ENCODE measurements at places on chromosomes 4 and X.

DNA sequence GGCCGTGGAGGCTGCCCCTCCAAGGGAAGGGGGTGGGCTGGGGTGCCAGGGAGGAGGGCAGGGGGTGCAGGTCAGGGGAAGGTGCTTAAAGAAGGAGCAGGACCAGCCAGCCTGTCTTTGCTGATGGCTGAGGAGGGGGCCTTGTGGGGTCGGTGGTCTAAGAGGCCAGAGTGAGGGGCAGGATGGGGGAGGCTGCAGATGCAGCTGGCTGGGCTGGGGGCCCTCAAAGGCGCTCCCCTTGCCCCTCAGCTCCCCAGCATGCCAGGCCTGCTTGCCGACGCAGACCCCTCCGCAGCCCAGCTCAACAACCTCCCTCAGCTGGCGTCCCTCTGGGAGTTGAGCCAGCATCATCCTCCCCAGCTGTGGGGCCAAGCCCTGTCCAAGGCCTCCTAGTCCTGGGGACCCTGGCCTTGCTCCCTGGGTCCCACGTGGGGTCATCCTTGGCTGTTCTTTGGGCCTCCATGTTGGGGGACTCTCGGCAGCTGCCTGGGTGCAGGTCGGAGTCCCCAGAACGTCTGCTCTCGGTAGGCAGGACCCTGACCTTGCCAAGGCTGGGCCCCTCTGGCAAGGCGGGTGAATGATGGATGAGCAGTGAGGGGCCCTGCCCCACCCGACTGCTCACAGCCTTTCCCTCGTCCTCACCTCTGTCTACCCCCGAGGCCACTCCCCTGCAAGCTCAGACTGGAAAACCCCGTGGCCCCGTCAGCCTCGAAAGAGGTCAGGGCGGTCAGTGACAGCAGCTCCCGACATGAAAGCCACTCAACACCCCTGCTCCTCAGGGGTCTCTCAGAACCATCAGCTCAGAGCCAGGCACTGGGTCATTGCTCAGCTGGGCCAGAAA lies 119.4 kb downstream of the FAM53A start:
- no peak for DNase-seq

- DNase-seq: no peak
These were observed 236.0 kb downstream of the AFAP1 start for GRCh38 chr4:7703688-7704087.

GRCh38 chr4:150579551-150580234 lies 2.3 kb upstream of the MAB21L2 start:
- no peak for DNase-seq

- no peak for DNase-seq
These were observed 200.4 kb downstream of the CAMK2D start for GRCh38 chr4:113561092-113561491.

DNA sequence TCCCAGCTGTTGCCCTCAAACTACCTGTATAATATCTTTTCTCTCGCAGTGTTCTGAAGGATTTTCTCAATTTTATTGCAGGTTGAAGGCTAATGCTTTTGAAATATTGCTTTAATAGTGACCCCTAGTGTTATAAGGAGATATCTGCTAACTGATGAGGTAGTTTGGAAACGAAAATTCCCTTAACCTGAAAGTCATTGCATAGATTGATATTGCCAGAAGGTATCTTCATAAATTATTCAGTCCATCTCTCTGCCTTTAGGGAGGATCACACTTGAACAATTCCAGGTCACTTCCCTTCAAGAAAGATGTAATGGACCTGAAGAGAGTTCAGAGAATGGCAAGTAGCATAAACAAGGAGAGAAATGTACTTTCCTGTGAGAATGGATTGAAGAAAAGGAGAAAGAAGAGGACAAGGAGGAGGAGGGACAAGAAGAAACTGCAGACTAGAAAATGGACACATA lies 44.1 kb downstream of the TIGD4 start:
- DNase-seq: peak; percentile 52

GRCh38 chrX:68837119-68837518 lies 8.3 kb downstream of the EFNB1 start:
- no peak for DNase-seq

DNA sequence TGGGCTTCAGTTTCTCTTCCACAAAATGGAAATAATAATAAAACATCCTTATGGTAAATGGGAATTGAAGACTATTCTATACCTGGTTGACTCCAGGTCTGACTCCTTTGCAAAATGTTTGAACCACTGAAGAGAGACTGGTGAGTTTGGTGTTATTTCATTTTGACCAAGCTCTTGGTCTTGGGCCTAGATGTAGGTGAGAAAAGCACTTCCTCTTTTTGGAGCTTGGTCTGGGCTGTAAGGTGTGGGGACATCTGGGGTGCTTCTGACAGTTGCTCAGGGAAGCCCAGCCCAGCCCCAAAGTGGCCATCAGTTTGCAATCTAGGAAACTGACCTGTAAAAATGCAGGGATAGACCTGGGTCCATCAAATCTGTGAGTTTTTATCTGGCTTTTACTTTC lies 26.8 kb upstream of the SOD3 start:
- DNase-seq: no peak

- DNase-seq: no peak
These were observed 207.0 kb downstream of the IDS start for GRCh38 chrX:149298111-149298510.

- DNase-seq: no peak
These were observed 16.4 kb upstream of the NKRF start for GRCh38 chrX:119622356-119623232.

DNA sequence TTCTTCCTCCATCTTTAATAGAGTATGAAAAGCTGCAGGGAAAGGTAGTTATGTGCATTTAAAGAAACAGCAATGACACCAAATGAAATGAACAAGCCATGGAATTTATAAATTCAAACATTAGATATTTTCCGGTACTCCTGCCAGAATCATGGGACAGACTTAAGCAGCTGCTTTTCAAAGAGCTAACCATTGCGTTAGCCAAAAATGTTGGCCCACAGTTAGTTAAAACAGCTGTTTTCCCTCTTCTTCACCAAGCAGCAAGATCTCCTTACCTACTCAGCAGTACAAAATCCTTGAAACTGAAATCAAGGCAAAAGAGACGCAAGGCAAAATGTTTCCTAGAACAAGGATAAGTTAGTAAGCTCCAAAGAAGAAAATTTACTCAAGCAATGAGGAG lies 64.0 kb downstream of the MANBA start:
- no peak for DNase-seq

DNA sequence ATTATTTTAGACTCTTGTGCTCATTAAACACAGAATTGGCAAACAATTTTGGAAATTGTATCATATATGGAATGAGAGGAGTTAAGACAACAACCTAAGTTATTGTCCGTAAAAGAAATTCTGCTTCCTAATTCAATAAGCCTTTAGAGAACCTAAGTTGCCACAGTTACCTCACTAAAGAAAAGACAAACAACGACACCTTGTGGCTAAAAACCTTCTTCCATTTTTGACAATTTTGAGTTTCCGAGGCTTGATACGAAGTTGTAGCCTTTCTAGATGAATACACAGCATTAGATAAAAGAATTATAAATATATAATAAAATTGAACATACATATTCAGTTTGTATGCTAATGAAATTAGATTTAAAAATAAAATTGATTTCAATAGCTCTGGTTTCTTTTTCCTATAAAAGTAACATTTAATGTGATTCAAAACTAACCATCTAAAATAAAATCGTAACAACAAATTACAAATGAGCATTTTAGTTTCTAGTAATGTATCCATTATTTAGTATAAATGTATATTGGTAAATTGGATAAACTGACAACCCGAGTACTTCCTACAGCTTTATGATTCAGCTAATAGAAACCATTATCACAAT lies 275.1 kb downstream of the GPM6A start:
- peak; percentile 15 for DNase-seq

- no peak for DNase-seq
These were observed 74.0 kb downstream of the CC2D2A start for GRCh38 chr4:15543537-15544247.

All from NCI-H2171 treated with DMSO at 0.1 percent for 48 hours (cell line).